Left lung (tissue), 14 donors: ENCODE measurements at places on chromosomes 1 and 21. TPM values are rescaled to one million over a fixed set of nuclear protein-coding genes. Genes with fewer than 3 reads are reported as not detected.

BROX gene
- 47.2 TPM for total RNA-seq

PGLYRP4 gene
- not detected for total RNA-seq

MYOG gene
- total RNA-seq, result not detected

LCE2D gene
- not detected for total RNA-seq

ALG14 gene
- 5.1 TPM for total RNA-seq

NCF2 gene
- total RNA-seq, result 139 TPM

GPR61 gene
- total RNA-seq, result not detected

ASPM gene
- total RNA-seq, result 1.1 TPM

PLPPR4 gene
- total RNA-seq, result 2.5 TPM

HSD3B1 gene
- not detected for total RNA-seq

MYOC gene
- not detected for total RNA-seq

FAM72B gene
- total RNA-seq, result 1.1 TPM

TBCE gene
- 19.6 TPM for total RNA-seq

RSBN1 gene
- 19.5 TPM for total RNA-seq

KANK4 gene
- total RNA-seq, result 2.0 TPM

OR14K1 gene
- total RNA-seq, result not detected

GUCA2A gene
- total RNA-seq, result not detected

MED8 gene
- 40.3 TPM for total RNA-seq

NOTCH2 gene
- 93.5 TPM for total RNA-seq

ANGPTL1 gene
- total RNA-seq, result 11.0 TPM

AIRE gene
- 0.06 TPM for total RNA-seq

KRTAP11-1 gene
- not detected for total RNA-seq

SAMD11 gene
- 49.7 TPM for total RNA-seq

OLFML2B gene
- 36.1 TPM for total RNA-seq

NHLH1 gene
- 0.26 TPM for total RNA-seq

PDE9A gene
- 5.1 TPM for total RNA-seq

RGS8 gene
- 0.05 TPM for total RNA-seq

C1orf56 gene
- total RNA-seq, result 3.9 TPM

CHD1L gene
- total RNA-seq, result 36.2 TPM

TCHH gene
- 0.03 TPM for total RNA-seq

KRTAP12-4 gene
- total RNA-seq, result not detected

ARHGAP29 gene
- 55.2 TPM for total RNA-seq

CNKSR1 gene
- 17.2 TPM for total RNA-seq

FBXO2 gene
- total RNA-seq, result 12.7 TPM

OR10J4 gene
- total RNA-seq, result not detected

MAN1C1 gene
- 20.3 TPM for total RNA-seq

KCNN3 gene
- total RNA-seq, result 2.2 TPM

POGK gene
- 48.9 TPM for total RNA-seq

SPATA6 gene
- 18.4 TPM for total RNA-seq

CFHR4 gene
- total RNA-seq, result not detected
